ENCODE measurements at places on chromosomes 13 and 19.
A peak's percentile ranks its signal among the peaks of the same experiment; 100 is the strongest.

DNA sequence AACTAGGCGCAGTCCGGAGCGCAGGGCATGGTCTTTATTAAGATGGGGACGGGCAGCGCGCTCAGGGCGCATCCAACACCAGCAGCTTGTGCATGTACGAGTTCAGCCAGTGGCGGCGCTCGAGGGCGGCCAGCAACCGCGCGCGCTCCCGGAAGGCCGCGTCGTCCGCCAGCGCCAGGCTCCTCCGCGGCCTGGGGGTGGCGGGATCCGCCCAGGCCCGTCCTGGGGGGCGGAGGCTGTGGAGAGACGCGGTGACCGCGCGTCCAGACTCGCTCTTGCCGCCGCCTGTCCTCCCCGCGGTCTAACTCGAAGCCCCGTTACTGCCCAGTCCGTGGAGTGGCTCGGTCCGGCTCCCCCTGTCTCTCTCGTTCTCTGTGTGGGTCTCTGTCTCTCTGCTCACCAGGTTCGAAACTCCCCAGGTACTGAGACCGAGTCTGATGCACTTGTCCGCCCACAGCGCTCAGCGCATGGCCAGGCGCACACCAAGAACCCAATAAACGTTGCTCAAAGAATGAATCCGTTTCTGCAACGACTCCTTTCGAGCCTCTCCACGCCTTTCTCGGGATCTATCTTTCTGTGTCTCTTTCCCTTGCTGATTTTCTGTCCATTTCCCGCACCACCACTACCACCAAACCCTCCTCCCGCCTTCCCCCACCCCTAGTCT is 702 bp downstream of the PTH2 start:
- DNase-seq = peak; percentile 52

DNA sequence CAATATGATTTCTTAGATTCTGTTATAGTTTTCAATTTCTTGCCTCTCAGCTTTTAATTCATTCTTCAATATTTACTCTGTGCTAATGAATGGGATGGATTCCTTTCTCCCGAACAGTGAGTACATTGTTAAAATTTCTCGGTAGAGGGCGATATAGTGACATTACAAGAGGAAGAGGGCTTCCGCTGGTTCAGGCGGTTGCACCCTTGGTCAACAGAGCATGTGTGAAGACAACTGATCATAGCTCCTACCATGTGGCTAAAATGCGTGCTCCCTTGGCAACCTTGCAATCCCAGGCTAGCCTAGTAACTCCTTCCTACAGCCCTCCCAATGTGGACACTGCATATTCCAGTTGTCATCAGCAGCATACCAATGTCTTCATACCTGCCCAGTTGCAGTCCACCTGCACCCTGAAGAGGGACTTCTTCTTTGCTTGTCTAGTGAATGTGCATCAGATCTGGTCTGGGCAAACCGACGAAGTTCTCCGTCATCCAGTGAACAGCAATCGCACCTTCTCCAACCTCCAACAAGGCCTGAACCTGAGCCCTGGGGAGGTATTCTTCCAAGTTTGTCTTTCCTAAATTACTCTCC is 653.0 kb upstream of the GPC6 start:
- DNase-seq = no peak

DNA sequence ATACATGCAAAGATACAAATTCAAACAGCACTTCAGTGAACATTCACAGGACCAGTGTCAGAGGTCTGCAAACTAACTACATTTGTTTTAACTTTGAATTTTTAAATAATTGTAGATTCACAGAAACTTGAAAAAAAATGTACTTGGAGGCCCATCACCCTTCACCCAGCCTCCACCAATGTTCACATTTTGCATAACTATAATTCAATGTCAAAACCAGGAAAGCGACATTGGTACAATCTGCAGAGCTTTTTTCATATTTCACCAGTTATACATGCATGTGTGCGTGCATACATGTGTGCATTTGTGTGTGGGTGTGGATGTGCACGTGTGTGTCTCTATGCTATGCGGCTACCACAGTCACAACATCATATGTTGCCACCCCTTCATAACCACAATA is 18.9 kb downstream of the CEACAM3 start:
- DNase-seq = no peak

- no peak for DNase-seq
Measured at GRCh38 chr19:42325896-42326771, 699 bp downstream of the MEGF8 start.

DNA sequence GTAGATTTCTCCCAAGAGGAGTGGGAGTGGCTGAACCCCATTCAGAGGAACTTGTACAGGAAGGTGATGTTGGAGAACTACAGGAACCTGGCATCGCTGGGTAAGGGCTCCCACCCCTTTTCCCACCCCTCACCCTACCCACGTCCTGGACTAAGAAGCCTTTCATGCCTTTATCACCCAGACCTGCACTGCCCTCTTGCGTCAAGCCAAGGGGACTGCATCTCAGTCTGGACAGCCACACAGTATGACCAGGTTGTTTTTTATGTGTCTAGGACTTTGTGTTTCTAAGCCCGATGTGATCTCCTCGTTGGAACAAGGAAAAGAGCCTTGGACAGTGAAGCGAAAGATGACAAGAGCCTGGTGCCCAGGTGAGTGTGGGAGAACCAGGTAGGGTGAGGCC is 8.8 kb downstream of the ZFP28 start:
- no peak for DNase-seq

- DNase-seq = no peak
Measured at GRCh38 chr19:35484252-35485036, 5.8 kb downstream of the KRTDAP start.
